ENCODE measurements at places on chromosomes 3 and 15.

DNA sequence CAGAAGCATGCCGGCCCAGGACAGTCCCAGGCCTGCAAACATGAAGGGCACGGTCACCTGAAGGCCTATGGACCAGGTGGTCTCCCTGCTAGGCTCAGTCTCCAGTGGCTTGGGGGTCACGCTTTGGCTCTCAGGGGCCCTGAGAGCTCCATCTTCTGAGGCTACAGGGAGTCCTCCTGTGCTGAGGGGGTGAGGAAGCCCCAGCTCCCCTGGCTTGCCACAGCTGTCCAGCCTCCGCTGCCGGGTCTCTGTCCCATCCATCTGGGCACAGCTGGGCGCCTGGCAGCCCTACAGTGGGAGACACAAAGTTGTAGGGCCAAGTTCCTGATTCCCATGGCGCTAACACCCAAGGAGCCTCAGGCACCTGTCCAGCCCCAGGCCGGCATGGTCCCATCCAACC lies 16.0 kb downstream of the SLC41A3 start:
- no peak for DNase-seq

DNA sequence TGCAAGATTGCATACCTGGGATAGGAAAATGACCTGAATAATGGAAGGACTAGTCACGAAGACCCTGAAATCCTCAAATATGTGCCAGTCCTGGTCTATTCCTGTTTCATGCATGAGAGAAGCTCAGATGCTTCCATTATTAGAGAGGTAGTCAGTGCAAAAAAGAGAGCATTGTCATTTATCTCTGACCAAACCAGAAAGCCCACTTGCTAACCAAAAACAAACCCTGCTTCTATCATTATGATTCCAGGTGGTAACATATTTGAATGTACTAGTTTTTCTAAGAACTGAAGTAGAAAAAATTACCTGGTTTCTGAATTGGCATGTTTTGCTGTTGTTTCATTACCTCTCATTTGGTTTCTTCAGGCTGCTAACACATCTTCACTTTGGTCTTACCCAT lies 160.8 kb upstream of the MANF start:
- no peak for DNase-seq

GRCh38 chr3:31534065-31534425 lies 1.3 kb downstream of the STT3B start:
- no peak for DNase-seq

GRCh38 chr15:45089712-45090373 lies 24.1 kb downstream of the DUOX2 start:
- no peak for DNase-seq

GRCh38 chr3:119296727-119297122 lies 2.5 kb downstream of the ARHGAP31 start:
- DNase-seq, result no peak

GRCh38 chr3:15638193-15638890 lies 36.8 kb downstream of the BTD start:
- no peak for DNase-seq

- peak; percentile 83 for DNase-seq
These were observed 26.7 kb downstream of the NRROS start for GRCh38 chr3:196666001-196666867.

DNA sequence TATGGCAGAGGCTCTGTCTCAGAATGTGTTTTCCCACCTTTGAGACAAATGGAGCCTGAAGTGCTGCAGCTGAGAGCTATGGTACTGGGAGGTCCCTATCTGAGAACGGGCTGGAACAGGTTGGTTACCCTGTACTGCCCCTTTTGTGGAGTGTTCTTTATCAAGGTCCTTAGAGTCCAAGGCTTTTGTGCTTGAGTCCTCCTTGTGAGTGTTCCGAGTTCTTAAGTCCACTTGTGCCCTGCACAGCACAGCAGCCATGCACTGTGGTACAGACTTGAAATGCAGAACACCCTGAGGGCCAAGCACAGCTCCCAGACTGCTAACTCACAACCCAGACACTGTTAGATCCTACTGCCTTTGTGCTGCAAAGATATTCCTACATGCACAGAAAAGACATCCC lies 67.8 kb downstream of the ARHGAP31 start:
- DNase-seq, result no peak

Measured in NT2/D1 (cell line).